ENCODE measurements at places on chromosomes 1 and 21.

- no peak for DNase-seq
Measured at GRCh38 chr1:57678138-57678537, 254.3 kb upstream of the DAB1 start.

GRCh38 chr1:234125283-234125682, 220.8 kb downstream of the SLC35F3 start:
- no peak for DNase-seq

GRCh38 chr1:221530791-221531190, 211.1 kb downstream of the DUSP10 start:
- no peak for DNase-seq

DNA sequence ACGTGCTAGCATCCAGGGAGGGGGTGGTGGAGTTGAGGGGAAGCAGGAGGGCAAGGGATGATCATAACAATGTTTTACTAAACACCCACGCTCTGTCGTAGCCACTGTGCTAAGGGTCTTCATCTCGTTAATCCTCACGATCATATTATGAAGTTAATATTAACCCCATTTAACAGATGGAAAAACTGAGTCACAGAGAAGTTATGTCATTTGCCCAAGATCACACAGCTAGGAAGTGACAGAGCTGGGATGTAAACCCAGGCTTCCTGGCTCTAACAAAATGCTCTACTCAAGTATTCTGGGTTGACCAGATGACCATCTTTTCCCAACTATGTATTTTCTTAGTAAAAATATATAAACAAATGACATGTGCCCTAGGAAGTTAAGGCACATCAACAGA, 88.7 kb downstream of the TAS1R2 start:
- no peak for DNase-seq

- DNase-seq: no peak
Measured at GRCh38 chr1:2875707-2876561, 74.4 kb upstream of the TTC34 start.

- no peak for DNase-seq
Measured at GRCh38 chr1:25805863-25806225, 5.9 kb downstream of the SELENON start.

GRCh38 chr21:45849651-45850050, 131.9 kb upstream of the COL6A1 start:
- no peak for DNase-seq

- DNase-seq: no peak
Measured at GRCh38 chr21:15058854-15059263, 5.9 kb downstream of the NRIP1 start.

DNA sequence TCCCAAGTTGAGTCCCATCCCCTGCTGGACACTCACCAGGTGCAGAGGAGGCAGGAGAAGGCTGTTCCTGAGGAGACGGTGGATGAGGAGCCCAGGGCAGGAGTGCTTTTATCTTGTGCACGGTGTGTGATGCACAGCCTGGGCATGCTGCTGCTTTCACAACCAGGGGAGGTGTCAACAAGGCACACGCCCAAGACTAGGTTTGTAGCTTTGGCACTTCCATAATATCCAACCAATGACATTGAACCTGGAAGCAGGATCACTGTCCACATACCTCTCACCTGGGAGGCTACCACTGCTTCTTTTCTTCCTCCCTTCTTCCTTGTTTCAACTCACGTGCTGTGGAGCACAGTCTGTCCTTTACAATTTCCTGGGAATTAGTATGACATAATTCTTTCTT, at the start of gene LCE3D:
TSS of gene LCE3D (minus strand) at position 84 of the 400 bp plus-strand sequence. CDS start 580 bp downstream, outside the sequence.
- DNase-seq: no peak

DNA sequence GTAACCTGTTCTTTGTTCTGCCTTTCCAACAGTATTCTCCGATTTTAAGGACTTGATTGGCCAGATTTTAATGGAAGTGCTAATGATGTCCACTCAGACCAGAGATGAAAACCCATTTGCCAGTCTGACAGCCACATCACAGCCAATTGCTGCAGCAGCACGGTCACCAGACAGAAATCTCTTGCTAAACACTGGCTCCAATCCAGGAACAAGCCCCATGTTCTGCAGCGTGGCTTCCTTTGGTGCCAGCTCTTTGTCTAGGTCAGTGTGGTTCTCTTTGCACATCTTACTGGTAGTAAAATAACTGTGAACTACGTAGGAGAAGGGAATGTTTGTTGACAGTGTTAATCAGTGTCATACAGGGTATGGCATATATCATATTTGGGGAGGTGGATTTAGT, 72.7 kb downstream of the UBE4B start:
- no peak for DNase-seq

DNA sequence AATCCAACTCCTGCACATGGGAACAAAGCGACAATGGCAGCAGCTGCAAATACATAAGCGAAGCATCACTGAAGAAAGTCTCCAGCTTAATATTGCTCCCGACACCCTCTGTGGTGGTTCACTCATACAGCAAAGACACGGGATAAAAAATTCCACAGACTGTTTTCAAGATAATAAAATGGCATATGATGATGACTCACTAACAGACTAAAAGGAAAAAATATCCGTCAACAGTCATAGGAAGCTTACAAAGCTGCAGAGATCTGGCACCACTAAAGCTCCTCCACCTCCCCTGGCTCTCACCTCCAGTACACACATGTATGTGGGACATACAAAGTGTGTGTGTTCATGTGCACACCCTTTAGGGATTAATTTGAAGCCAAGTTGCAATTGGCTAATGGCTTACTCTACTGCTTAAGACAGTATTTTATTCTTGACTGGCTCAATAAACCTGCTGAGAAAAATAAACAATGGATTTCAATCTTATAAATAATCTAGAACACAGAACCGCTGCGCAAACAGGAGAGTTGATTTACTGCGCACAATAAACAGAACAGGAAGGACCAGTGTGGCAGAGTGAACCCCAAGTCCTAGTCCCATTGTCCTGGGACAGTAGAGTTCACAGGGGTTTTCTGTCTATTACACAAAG, 94.4 kb downstream of the SLC45A1 start:
- no peak for DNase-seq

- no peak for DNase-seq
Measured at GRCh38 chr1:234968451-234968850, 160.2 kb downstream of the TOMM20 start.

- DNase-seq: no peak
Measured at GRCh38 chr1:70222716-70223235, 1.6 kb downstream of the SRSF11 start.
